ENCODE measurements at places on chromosomes 6 and 20.

DNA sequence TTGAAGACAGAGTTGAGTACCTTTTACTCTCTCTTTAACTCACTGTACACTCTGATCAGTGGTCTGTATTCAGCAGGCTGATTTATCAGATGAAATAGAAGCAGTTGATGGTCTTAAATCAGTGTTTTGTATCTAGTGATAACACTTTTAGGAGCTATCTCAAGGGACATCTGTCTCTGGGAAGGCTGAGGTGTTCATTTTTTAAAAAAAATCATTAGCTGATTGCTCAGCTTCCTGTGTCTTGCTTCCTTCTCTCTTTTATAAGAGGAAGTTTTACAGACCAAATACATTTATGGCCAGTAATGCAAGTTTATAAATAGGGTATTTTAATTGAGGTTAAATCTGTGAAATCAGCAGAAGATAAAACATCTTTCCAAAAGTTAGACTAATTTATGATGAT is 12.0 kb upstream of the CCDC170 start:
- H3K4me1 ChIP-seq = peaks cover 2% of the 10 kb centered on the region
- no peak overlapping the region for H3K27ac ChIP-seq
- no peak for DNase-seq
- no peaks in the 10 kb centered on the region for H3K27me3 ChIP-seq

GRCh38 chr6:2687456-2687855 is 63.3 kb downstream of the MYLK4 start:
- no peak overlapping the region for H3K4me3 ChIP-seq
- no peak overlapping the region for H3K27ac ChIP-seq
- H3K27me3 ChIP-seq = no peaks in the 10 kb centered on the region
- no peaks in the 10 kb centered on the region for H3K4me1 ChIP-seq

GRCh38 chr6:166996406-166996805 is 2.8 kb upstream of the CEP43 start:
- no peak overlapping the region for H3K4me3 ChIP-seq
- H3K27me3 ChIP-seq = no peaks in the 10 kb centered on the region
- H3K4me1 ChIP-seq = peaks cover 25% of the 10 kb centered on the region
- no peak for DNase-seq
- H3K36me3 ChIP-seq = peaks cover 1% of the 10 kb centered on the region
- no peak overlapping the region for H3K27ac ChIP-seq

DNA sequence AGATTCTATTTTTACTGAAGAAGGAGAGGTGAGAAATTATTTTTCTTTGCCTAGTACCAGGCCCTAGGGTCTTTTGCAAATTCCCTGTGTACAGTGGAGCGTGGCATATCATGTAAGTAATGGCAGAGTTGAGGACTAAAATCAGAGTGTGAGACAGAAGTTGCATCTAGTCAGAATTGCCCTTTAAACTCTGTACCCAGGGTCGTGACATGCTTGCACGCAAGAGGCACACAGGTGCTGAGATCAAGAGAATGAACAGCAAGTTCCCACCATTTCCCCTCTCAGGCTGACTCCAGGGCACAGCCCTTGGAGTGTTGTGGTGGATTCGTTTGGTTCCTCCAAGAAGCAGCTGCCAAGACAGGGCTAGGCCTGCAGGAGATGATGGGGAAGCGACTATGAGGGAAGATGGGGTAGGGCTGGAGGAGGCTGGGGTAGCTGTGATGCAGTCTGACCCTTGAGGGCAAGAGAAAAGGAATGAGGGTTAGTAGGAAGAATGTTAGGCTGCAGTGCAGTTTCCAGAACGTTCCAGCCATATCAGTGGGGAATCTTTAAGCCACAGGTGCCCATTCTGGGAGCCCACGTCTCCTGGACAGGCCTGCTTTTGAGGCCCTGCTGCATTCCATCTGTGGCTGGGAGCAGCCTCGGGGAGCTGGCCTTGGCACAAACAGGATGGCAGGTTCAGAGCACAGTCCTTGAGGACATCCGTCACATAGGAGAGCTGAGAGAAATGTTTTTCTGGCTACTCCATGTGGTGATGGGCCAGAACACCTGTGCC is 6.9 kb downstream of the NELFCD start:
- no peak for DNase-seq
- H3K4me3 ChIP-seq = no peak overlapping the region
- H3K27me3 ChIP-seq = no peaks in the 10 kb centered on the region
- no peak overlapping the region for H3K27ac ChIP-seq
- peaks cover 22% of the 10 kb centered on the region for H3K4me1 ChIP-seq

Data from mesothelial cell of epicardium (in vitro differentiated cells).